Activated CD4-positive, alpha-beta T cell treated with anti-CD3 and anti-CD28 coated beads, Interleukin-2, amount 50 U/mL, for 16 hours (primary cell): ENCODE measurements at places on chromosomes 7 and 10.

GRCh38 chr7:73842067-73842976, at the start of gene METTL27:
Gene METTL27, minus strand, starts transcription at chr7:73842516. Its CDS starts 376 bp downstream, at chr7:73842140.
- DNase-seq, result peak; percentile 92

DNA sequence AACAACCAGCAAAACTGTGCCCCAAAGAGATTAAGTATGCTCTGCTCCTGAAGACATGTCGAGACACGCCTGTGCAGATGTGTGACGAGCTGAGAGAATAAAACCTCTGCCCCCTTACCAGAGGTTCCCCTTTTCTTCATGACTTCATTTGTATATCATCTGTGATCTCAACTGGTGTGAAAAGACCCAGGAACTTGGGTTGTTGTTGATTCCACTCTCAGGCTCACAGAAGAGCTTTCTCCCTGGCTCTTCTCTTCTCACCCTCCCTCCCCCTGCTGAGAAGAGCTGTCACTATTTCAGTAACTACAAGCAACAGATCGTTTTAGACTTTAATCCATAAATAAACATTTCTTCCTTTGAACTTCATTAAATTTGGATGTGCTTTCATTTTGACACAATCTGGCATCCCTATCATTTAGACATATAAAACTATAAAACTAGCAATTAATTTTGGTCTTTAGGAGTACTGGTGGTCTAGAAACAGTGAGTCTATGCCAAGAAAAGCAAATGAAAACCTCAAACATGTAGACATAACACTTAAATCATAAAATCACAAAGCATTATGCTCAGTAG, 179.3 kb upstream of the FZD8 start:
- no peak for DNase-seq

DNA sequence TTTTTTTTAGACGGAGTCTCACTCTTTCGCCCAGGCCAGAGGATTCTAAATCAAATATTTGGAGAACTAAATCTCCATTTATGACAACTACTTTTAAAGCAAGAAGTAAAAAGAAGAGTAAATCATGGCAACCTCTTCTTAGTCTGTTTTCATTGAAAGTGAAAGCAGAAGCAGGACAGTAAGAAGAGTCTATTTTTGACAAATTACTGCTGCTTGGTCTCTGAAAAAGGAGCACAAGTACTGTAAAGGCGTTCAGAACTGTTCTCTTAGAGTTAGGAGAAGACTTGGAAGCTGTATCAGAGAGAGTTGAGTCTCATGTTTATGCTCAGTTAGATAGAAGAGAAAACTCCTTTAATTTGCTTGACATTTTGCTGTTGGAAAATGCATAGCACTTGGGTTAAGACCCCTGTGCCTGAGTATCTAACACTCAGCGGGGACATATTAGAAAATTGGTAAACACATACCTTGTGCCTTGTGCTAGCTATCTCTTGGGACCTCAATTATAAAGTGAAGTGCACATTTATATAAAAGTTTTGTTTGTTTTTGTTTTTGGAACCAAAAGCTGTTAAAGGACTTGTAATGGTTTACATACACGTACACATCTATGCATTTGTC, 433.0 kb downstream of the ANKRD7 start:
- DNase-seq, result no peak

GRCh38 chr10:116690356-116691322, 51.7 kb downstream of the HSPA12A start:
- no peak for DNase-seq

DNA sequence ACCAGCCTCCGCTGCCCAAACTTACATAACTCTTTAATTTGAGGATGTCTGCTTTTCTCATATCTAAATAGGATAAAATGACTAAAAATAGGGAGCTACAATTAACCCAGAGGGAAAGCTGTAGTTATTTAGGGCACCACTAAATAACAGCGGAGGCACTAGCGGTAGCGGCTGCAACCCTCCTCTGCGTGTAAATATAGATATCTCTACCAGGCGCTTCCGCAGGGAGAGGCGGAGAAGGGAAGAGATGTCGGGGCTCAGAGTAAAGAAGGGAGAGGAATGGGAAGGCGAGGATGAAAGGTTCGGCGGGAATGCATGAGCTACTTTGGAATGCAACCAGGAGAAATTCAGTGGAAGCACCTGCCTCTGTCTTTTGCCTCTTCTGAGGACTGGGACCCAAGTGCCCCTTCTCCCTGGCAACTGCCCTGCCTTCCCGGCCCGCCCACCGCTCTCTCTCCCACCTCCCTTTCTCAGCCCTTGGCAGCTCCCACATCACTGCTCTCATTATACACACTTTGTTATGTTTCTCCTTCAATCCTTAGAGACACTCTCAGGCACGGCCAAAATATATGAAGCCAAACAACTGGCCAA, 698.3 kb downstream of the PARD3 start:
- no peak for DNase-seq

DNA sequence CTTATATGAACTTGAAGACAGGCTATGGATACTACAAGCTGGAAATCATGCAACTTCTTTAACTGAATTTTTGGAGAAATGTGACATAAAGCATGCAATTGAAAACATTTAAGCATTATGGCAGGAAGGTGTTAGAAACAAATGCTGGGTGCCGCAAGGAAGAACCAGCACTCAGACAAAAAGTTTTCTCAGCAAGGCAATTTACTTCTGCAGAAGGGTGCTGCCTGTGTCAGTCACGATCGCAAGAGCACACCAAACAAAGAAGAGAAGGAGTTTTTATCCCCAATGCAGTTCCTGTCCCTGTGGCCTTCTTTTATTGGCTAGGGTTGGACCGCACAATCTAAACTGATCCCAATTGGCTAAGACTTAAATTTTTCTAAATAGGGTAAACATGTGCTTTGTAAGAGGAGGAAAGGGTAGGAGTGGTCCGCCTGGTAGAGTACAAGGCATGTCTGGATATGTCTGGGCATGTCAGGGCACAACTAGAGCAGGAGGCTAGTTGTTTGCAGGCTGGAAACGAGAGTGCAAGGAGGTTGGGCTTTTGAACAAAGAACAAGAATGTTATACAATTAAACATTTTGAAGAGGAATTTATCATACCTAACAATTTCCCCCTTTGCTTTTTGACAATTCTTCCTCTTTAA, 109.6 kb upstream of the FAM3C start:
- DNase-seq, result no peak

- no peak for DNase-seq
Observed at GRCh38 chr7:157006829-157007469, 3.5 kb downstream of the MNX1 start.

DNA sequence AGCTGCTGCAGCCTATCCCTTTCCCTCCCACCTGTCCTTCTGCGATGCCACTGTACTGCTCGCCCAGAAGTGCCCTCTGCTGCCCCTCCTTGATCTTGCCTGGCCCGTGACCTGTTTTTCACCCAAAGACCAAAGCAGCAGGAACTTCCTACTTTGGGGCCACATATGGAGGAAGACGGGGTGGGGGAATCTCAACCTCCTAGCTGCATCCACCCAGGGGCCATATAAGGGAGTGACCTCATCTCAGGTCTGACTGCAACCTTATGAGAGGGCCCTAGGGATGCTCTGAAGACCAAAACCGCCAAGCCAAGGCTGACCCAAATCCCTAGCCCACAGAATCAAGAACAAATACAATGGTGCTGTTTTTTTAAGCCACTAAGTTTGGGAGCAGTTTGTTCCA, 15.7 kb downstream of the PRKCQ start:
- DNase-seq, result no peak

DNA sequence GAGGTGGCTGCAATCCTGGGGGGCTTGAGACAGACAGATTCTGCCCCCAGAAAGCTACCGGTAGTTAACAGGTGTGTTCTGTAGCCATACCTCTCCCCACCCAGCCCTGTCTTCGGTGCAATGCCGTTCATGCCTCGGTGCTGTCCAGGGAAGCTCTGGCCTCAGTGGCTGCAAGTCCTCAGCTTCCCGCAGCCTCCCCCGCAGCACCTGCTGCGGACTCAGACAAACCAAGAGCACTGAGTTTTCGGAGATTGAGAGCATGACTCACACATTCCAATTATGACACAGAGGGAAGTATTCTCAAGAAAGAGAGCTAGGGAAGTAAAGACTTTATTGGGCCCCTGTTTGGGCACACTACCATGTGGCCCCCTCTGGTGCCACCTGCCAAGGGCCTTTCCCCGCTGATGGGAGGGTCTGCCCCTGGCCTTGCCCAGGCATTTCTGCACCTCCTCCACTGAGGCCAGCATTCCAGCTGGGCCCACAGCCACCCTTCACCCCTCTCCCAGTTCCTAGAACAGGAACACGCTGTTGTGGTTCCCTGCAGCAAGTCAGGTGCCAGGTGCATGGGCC, 30.2 kb upstream of the EZH2 start:
- peak; percentile 91 for DNase-seq

GRCh38 chr7:138162236-138162635, 86.0 kb downstream of the AKR1D1 start:
- DNase-seq, result no peak

- DNase-seq, result no peak
Observed at GRCh38 chr7:130216750-130217149, 9.1 kb downstream of the SSMEM1 start.

DNA sequence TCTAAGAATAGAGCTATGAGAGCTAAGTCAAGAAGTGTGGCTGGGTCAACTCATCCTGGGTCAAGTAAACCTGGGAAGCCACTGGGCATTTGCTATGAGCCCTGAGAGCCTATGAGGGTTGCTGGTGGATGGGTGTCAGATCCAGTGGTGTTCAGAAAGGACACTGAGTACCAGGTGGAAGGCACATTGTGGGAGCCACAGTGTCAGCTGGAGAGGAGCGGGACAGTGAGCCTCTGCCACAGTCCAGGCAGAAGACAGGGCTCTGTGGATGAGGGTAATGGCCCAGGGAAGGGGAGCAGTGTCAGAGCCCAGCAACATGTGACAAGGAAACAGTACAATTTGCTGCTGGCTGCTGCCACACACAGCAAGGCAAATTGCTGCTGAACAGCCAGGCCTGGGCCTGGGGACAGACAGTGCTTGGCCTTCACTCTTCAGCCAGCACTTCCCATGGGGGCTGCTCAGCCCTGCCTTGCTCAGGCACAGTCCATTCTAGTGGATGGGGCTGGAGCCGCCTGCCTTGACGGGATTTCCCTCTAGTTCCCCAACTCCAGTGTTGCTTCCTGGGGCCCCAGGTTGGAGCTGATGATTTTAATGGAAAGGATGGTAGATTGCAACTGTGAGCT, 90.9 kb upstream of the CHST15 start:
- DNase-seq, result no peak

DNA sequence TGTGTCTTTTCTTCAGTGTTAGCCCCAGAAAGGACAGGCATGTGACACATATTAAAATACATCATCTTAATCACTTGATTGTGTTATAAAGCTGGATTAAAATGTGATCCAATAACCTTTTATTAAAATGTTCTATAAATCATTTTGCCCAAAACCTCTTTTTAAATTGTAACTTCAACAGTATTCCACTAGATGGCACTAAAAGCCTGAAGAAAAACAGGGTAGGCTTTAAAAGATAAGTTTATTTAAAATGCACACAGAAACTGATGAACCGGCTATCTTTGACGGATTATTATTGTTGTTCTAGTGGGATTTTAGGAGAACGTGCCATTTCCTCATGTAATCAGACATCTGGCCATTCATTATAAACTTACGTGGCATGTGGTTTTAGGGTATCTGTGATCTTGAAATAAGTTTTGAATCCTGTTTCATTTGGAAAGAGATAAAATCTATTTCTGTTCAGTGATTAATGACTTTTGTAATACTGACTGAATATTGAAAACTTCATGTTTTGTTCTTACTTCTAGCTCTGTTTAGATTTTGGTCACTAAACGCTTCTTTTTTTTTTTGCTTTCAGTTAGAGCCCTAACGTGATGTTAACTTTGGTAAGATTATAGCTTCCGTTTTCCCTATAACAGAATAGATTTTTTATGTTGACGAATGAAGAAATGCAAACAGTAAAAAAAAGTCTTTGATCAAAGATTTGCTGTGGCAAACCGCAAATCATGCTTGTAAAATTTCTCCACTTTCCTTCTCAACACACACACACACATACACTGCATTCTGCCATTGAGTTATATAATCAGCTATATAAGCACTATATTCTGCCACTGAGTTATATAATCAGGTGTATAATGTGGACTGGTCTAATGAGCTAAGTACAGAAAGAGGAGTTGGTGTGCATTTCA, 13.6 kb downstream of the VPS50 start:
- DNase-seq, result peak; percentile 34

GRCh38 chr10:108230478-108231170, 1066.1 kb upstream of the SORCS1 start:
- DNase-seq, result no peak

GRCh38 chr10:129877773-129878371, 86.2 kb downstream of the EBF3 start:
- DNase-seq, result peak; percentile 51

- DNase-seq, result no peak
Observed at GRCh38 chr7:140489026-140489359, 9.7 kb upstream of the MKRN1 start.

GRCh38 chr10:5692461-5693358, 8.1 kb downstream of the TASOR2 start:
- DNase-seq, result peak; percentile 47

DNA sequence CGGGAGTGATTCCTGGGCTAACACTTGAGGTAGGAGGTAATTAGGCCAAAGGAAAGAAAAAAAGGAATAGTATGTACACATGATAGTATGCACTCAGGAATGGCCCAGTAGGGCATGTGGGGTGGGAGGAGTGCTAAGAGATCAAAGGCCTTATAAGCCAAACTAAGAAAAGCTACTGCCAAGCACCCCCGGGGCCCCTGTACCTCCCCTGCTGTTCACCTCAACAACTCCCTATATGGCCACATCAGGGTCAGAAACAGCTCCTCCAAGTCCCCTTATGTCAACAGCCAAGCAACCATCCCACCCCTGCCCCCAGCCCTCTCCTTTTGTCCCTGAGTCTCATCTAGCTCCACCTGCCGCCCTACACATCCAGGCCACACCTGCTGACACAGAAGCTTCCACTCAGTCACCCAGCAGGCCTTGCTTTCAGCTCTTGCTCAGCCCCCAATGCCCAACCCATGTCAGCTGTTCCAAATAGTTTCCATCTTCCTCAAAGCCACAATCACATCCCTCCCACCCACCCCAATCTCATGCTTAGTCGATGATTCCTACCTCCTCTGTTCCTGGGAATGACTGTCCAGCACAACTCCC, 80.2 kb downstream of the SORBS1 start:
- DNase-seq, result no peak

- DNase-seq, result no peak
Observed at GRCh38 chr10:109450702-109451101, 472.6 kb downstream of the XPNPEP1 start.

GRCh38 chr7:71439321-71439720, 307.4 kb downstream of the GALNT17 start:
- no peak for DNase-seq

GRCh38 chr7:1646391-1646790, 23.7 kb upstream of the ELFN1 start:
- no peak for DNase-seq

- no peak for DNase-seq
Observed at GRCh38 chr7:38453168-38453567, 178.0 kb downstream of the AMPH start.

GRCh38 chr10:131591936-131592335, 280.4 kb upstream of the TCERG1L start:
- no peak for DNase-seq

GRCh38 chr10:1377740-1378397, 321.7 kb downstream of the WDR37 start:
- DNase-seq, result no peak

- no peak for DNase-seq
Observed at GRCh38 chr7:70317356-70317755, 719.1 kb downstream of the AUTS2 start.

- DNase-seq, result no peak
Observed at GRCh38 chr7:115217373-115217772, 295.5 kb downstream of the MDFIC start.
